ENCODE measurements at places on chromosomes 5 and 9.

DNA sequence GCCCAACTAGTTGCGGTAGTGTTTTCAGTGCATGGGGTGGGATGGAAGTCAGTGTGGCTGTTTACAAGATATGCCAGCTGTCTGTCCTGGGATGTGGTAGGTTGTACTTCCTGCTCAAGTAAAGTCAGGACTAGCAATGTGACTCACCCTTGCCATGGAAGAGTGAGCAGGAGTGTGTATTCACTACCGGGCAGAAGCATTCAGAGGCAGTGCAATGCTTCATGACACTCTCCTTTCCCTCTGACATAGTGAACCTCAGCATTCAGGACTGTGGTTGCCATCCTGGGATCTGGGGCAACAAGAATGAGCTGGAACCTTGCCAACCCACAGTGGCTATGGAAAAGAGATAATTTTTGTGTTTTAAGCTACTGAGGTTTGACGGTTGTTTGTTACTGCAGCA is 68.9 kb downstream of the BOD1 start:
- peak; percentile 30 for DNase-seq

GRCh38 chr5:148970876-148971275 is 92.0 kb downstream of the SH3TC2 start:
- DNase-seq: no peak

DNA sequence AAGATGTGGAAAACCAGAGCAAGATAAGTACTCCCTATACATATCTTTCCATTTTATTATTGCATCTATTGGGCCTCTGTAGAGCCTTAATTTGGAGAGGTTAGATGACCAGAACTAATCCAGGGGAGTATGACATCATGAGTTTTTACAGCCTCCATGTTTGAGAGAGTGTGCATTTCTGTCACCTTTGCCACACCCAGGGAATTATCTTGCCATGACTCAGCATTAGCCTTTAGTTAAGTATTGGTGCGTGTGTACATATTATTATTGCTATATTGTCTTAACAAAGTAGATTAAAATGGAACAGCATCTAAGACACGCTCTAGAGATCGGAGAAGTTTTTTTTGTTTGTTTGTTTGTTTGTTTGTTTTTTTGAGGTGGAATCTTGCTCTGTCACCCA is 27.6 kb downstream of the DIMT1 start:
- peak; percentile 28 for DNase-seq

- DNase-seq: no peak
These were observed 385.2 kb upstream of the KLF4 start for GRCh38 chr9:107874591-107875369.

- DNase-seq: no peak
These were observed 69.5 kb downstream of the GRIA1 start for GRCh38 chr5:153559926-153560325.

- peak; percentile 41 for DNase-seq
These were observed 142.4 kb downstream of the MAPKAP1 start for GRCh38 chr9:125564631-125565030.

GRCh38 chr9:14303521-14303920 is 10.4 kb downstream of the NFIB start:
- no peak for DNase-seq

GRCh38 chr9:84880835-84881234 is 211.3 kb downstream of the NTRK2 start:
- no peak for DNase-seq

DNA sequence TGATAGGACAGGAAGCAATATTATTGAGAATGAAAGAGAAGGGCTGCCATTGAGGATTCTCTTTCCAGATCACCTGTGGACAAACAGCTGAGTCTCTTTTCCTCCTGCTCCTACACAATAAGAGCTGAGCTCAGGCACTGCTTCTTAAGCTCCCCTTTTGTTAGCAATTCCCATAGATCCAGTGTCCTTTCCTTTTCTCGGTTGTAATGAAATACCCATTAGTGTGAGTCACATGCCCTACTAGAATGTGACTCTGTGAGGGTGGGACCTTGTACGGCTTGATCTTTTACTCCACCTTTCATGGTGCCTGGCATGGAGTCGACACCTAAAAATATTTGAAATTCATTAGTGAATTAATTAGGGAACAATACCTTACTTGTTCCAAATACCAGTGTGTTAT is 269.2 kb downstream of the NR3C1 start:
- DNase-seq: no peak

GRCh38 chr5:5179597-5179996 is 39.5 kb downstream of the ADAMTS16 start:
- no peak for DNase-seq

- DNase-seq: no peak
These were observed 9.1 kb upstream of the C1QTNF2 start for GRCh38 chr5:160379511-160379910.

DNA sequence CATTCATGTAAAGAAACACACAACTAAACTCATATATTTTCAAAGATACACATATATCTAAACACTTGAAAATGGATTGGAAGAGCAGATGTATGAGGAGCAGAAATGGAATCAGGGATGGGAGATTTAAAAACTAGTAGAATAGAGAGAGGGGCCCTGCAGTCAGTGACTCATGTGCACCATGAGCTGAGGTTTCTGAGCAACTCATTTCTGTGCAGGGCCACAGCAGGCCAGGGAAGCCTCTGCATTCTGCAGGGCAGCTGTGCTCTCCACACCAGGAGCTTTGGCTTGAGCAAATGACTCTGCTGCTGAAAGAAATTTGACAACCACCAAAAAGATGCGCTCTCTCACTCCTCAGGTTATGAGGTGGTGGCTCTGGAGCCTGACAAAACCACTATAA is 27.1 kb downstream of the LHX6 start:
- no peak for DNase-seq

Data from fibroblast of villous mesenchyme (primary cell).